Suppressor macrophage treated with lipopolysaccharide for 4 hours (primary cell): ENCODE measurements at places on chromosomes 2 and 18.

DNA sequence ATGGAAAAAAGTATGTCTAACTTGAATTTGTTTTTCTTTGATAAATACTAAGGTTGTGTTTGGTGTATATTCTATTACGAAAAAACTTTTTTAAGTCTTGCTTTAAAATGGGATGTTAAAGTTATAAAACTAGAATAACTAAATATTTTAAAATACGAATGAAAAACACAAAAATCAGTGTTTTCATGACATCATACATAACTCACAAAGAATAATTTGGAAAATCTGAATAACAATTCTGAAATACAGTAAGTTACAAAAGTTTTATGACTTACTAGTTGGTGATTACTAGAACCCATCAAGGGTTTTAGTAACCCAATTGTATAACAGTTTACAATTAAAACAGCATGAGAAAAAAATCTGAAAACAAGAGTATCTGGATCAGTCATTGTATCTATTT is 61.2 kb downstream of the PIGN start:
- DNase-seq = no peak

DNA sequence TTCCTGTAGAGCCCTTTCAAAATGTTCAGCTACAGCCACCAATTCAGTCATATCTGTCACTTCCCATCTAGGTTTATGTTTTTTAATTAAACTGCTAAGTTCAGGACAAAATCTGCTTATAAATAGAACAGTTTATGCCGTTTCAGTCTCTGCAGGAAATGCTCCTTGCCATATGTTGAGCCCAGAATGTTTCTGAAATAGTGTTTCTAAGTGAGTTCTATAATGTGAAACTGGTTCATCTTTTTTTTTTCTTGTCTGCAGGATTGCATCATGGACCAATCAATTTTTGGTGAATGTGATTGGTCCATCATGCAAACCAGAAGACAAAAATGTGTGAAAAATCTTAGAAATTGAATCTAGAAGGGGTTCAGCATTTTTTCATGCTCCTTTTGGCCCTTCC is 30.2 kb upstream of the RHOB start:
- DNase-seq = no peak

GRCh38 chr2:67828066-67828465 is 234.7 kb downstream of the C1D start:
- DNase-seq = no peak

GRCh38 chr2:174777347-174778084 is 13.2 kb upstream of the CHRNA1 start:
- DNase-seq = no peak

DNA sequence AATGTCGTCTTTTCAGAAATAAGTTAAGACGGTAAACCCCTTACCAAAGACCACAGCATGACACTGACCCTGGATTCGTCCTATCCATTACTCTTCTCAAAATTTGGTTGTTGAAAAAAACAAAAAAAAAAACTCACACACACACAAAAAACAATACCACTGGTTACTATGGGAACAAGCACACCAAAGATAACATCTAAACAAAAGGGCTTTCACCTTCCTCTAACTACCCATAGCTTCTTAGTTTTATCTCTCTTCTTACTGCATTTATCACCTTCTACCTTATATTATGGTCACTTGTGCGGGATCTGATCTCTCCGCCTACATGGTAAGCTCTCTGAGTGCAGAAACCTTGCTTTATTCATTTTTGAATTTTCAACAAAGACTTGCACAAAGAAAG is 192.7 kb downstream of the STK39 start:
- DNase-seq = no peak

GRCh38 chr18:74489676-74490075 is 6.5 kb upstream of the CNDP2 start:
- no peak for DNase-seq

- DNase-seq = peak; percentile 34
These were observed 447.5 kb upstream of the FSIP2 start for GRCh38 chr2:185291035-185291647.

DNA sequence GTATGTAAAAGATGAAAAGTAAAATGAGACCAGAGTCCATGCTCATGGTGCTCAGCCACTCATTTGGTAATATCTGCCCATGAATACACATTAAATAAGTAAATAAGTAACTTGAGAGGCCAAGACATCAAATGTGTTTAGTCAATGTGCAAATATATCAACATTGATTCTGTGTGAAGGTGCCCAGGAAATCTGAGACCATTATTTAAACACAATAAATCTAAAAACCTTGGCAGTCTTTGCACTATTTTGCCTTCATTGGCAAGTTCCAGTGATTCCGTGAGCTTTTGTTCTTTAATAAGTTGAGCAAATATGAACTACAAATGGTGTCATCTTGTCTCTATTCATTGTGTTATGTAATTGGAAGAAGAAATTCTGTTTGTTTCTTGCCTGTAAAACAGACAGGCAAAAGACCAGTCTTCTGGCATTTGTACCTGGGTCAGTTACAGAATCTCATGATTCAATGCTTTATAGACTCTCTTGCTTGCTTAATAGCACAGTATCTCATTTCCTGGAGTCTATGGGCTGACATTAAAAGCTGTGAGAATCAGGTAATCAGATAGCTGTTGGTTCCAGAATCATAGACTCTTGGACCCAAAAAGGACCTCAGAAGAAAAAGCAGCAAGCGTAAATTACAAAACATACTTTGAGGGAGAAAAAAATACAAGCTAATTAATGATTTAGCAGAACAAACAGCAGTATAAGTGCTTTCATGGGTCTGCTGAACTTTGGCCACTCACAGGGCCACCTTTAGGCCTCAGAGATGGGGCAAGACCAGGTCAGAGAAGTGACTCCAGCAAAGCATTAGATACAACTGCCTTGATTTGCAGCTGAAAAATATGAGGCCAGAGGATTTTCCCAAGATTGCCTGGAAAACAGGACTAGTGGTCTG is 20.0 kb upstream of the SERPINB3 start:
- DNase-seq = no peak

- DNase-seq = no peak
These were observed 22.2 kb downstream of the PSD4 start for GRCh38 chr2:113195923-113196501.

DNA sequence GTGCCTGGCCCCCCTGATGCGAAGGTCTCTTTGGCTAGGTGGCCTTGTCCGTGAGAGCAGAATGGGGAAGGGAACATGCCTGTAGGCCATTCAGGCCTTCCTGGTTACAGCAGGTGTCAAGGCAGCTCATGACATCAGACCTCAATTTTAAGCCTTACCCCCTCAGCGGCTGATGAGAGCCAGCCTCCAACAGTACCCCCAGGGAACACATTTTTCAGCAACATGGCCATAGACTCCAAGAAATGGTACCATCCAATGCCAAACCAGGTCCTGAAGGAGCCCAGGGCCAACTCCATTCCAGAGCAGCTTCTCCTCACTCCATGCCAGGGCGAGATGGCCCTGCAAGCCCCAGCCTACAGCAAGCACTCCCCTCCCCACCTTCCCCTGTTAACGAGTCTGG is 199.2 kb downstream of the SMAD2 start:
- no peak for DNase-seq

DNA sequence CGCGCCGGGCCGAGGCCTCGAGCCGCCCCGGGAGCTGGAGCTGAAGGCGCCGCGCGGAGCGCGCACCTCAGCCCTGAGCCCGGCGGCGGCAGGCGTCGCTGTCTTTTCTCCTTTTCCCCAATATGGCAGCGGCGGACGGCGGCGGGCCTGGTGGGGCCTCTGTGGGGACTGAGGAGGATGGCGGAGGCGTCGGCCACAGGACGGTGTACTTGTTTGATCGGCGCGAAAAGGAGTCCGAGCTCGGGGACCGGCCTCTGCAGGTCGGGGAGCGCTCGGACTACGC is 369 bp downstream of the SMCHD1 start:
- no peak for DNase-seq

DNA sequence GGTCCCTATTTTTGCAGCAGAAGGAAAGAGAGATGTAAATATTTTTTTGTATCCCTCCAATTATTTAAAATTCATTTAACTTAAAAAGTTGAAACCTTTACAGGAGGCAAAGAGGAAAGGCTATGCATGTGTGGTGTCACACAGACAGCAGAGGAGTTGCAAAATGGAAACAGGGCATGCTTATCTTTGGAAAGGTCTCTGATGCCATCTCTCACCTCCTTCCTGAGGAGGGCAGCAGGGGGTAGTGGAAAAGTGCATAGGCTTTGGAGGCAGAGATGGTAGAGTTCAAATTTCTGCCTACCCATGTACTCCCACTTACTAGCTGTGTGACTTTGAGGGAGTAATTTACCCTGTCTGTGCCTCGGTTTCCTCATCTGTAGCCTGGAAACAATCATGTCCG is 99.6 kb upstream of the MCFD2 start:
- no peak for DNase-seq

GRCh38 chr2:69175790-69176715 is 163.1 kb downstream of the ANTXR1 start:
- no peak for DNase-seq

DNA sequence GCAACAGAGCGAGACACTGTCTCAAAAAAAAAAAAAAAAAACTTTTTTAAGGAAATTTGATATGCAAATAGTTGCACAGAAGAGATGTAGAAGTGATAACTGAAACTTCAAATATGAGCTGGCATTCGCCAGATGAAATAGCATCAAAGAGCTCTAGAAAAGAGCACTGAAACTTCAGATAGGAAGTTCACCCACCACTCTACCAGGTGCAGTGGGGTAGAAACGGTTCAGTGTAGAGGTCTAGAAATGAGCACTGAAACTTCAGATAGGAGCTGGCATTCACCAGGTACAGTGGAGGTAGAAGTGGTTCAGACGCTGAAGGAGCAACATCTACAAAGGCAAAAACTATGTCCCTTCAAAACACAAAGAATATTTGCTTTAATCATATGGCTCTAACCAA is 9.0 kb upstream of the ONECUT2 start:
- no peak for DNase-seq

DNA sequence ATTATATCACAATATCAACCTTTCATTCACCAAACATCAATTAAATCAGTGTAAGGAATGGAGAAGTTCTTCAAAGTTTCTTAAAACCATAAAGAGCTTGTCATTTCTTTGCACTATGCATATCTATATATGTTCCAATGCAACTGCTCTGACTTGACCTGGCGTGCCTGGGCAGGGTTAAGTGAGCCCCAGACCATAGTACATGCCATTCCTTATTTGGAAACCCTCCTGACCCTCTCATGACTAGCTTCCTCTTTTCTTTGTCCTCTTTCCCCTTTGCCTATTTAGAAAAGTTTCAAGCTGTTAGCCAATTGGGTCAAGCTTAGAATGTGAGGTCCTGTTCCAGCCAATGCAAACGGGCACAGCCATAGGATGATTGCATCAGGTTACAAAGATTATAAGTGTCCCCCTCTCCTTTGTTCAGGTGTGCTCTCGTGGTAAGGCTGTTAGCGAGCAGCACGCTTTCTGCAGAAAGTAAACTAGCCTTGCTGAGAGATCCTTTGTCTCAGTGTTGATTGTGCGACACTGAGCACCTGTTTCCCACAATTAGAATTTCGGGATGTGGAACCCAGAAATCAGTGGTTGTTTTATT is 78.2 kb upstream of the UXS1 start:
- peak; percentile 22 for DNase-seq

GRCh38 chr2:1642993-1643619 is 101.2 kb downstream of the PXDN start:
- no peak for DNase-seq

- peak; percentile 27 for DNase-seq
These were observed 45.3 kb downstream of the COMMD1 start for GRCh38 chr2:61950571-61951315.

GRCh38 chr18:47203626-47204464 is 27.7 kb upstream of the IER3IP1 start:
- no peak for DNase-seq

GRCh38 chr18:77341527-77342325 is 92.1 kb downstream of the GALR1 start:
- DNase-seq = no peak

DNA sequence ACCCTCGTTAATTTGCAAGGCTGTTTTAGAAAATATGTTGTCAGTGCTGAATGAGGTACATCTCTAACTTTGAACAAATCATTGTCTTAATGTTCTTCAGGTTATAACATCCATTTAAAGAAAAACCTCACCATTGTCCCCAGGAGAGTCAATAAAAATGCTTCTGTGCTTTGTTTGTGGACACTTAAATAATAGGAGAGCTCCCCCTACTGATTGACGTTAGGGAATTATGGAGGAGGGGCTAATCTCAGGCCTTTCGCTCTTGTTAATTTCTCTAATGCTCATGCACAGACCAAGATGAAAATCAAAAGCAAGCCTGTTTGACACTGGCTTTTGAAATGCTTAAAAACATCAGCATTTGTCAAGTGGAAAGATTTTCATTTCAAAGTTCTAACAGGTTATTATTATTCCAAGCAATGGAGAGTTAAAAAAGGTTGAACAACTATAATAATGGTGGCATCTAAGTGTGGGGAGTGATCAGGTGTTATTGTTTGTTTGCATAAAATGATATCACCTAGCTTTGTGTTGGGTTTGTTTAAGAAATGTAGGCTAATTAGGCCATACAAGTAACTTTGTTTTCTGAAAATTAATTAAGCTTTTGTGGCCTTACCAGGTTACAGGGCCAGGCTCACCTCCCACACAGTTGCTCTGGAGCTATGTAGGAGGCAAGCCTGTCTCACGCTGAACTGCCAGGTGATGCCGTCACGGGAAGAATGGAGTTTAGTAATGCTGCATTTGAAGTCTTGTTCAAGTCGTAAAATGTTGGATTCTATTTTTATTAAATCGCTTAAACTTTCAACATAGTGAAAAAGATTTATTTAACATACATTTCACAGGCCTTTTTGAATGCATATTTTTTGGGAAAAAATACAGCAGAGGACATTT is 51.7 kb upstream of the SMIM21 start:
- DNase-seq = peak; percentile 61

DNA sequence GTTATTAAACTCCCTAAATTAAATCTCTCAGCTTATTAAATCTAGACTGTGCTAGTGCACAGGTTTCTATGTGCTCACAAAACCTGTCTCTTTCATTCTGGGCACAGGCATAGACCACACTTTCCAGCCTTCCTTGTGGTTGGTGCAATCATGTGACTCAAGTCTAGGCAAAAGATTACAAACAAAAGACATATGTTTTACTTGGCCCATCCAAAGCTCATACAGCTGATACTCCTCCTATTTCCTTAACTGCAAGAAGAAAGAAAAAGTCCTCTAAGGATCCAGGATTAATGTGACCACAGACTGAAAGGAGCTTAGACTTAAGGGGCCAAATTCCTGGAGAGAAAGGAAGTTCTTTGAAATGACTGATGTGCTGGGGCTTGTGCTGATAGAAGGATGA is 731.3 kb upstream of the RAB6C start:
- no peak for DNase-seq

DNA sequence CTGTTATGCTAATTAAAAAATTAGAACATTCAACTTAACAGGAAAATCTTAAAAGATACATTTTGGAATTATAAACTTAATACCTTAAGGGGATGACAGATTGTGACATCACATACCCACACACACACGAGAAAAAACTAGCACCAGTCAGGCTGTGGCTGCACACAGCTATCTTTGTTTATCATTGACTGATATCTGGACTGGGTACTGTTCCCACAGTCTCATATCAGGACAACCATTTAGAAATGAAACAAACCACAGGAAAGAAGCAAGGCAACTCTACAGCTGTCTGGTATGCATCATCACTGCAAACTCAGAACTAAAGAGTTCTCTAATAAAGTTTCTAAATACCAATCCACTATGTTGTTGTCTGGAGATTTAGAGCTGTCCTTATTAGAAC is 210.9 kb upstream of the SMAD7 start:
- no peak for DNase-seq
